ENCODE measurements at places on chromosomes 6 and 20.

GRCh38 chr6:90249458-90249857, 47.2 kb downstream of the BACH2 start:
- DNase-seq, result peak; percentile 72

DNA sequence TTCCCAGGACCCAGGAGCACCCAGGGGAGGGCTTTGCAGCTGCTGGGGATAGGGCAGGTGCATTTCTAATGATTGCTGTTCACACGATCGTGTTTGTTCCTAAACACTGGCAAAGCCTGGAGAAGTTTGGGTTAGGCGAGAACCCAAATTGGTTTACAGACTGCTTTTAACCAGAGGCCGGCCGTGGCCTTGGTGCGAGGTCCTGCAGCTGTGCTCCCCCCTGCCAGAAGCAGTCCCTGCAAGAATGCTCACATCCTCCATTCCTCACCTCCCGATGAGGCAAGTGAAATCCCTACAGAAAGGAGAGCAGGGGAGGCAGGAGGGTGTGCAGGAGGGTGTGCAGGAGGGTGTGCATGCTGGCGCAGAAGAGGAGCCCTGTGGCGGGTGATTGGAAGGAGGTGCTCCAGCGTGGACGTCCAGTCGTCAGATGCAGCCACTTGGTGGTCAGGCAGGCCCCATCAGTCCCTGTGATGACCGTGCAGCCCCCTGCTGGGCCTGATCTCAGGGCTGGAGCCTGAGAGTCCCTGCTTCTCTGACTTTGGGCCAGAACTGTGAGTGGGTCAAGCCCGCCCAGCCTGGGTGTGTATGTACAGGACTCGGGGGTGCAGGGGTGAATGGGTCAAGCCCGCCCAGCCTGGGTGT, 55.7 kb upstream of the FRMD1 start:
- no peak for DNase-seq

GRCh38 chr20:4509825-4510522, 211.7 kb upstream of the PRND start:
- DNase-seq, result no peak

GRCh38 chr6:35386989-35387388, 44.6 kb downstream of the PPARD start:
- no peak for DNase-seq

- no peak for DNase-seq
Observed at GRCh38 chr6:151400473-151400872, 9.1 kb upstream of the ZBTB2 start.

GRCh38 chr6:41672016-41672415, 33.7 kb downstream of the MDFI start:
- DNase-seq, result no peak

DNA sequence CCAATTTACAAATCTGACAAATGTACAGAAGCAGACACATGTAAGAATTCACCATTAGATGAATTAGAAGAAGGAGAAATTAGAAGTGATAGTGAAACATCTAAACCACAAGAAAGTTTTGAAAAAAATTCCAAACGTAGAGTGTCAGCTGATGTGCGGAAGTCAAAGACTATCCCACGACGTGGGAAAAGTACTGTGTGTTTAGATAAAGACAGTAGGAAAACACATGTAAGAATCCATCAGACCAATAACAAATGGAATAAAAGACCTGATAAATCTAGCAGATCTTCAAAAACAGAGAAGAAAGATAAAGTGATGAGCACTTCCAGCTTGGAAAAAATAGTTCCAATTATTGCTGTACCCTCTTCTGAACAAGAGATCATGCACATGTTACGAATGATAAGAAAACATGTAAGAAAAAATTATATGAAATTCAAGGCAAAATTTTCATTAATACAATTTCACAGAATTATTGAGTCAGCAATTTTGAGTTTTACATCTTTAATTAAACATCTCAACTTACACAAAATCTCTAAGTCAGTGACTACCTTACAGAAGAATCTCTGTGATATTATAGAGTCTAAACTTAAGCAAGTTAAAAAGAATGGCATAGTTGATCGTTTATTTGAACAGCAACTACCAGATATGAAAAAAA, 28.1 kb upstream of the GJA10 start:
- no peak for DNase-seq

GRCh38 chr6:162973151-162973872, 245.5 kb downstream of the PACRG start:
- DNase-seq, result no peak
